Bronchial epithelial cell (primary cell): ENCODE measurements at places on chromosomes 1 and 21. TPM values are rescaled to one million over a fixed set of nuclear protein-coding genes. Genes with fewer than 3 reads are reported as not detected.

Gene SLC6A9
- 13.4 and 21.9 TPM in 2 replicates for total RNA-seq

Gene OTUD3
- 7.1 and 9.2 TPM in 2 replicates for total RNA-seq

Gene FAM72B
- total RNA-seq = 0.13 TPM in 1 of 2 replicates, not detected in the other

Gene PTPRC
- not detected in 2 replicates for total RNA-seq

Gene CBR3
- total RNA-seq = 0.26 and 0.38 TPM in 2 replicates

Gene C1QC
- total RNA-seq = not detected in 2 replicates

Gene KDF1
- 13.2 and 14.7 TPM in 2 replicates for total RNA-seq

Gene IFNAR2
- total RNA-seq = 1.4 and 2.1 TPM in 2 replicates

Gene LHX4
- total RNA-seq = under 0.01 TPM in 2 replicates

Gene HSD3B1
- total RNA-seq = not detected in 2 replicates

Gene CD52
- total RNA-seq = not detected in 2 replicates

Gene WNT9A
- 4.2 and 7.3 TPM in 2 replicates for total RNA-seq

Gene SPRR4
- total RNA-seq = not detected in 2 replicates

Gene UBE2U
- total RNA-seq = not detected in 2 replicates

Gene PLA2G2F
- total RNA-seq = not detected in 2 replicates

Gene GBP4
- total RNA-seq = under 0.01 TPM in 2 replicates

Gene HCRTR1
- total RNA-seq = not detected in 2 replicates

Gene CD244
- under 0.01 TPM in 2 replicates for total RNA-seq

Gene ALDH4A1
- 15.8 and 30.6 TPM in 2 replicates for total RNA-seq

Gene GALE
- total RNA-seq = 108 and 130 TPM in 2 replicates

Gene S100B
- total RNA-seq = not detected in 2 replicates

Gene SLAMF1
- total RNA-seq = not detected in 2 replicates

Gene CLDN17
- 2.3 TPM in 1 of 2 replicates, not detected in the other for total RNA-seq

Gene NFIA
- total RNA-seq = 7.4 and 11.3 TPM in 2 replicates

Gene CALML6
- total RNA-seq = under 0.01 and 0.77 TPM in 2 replicates

Gene WNT3A
- not detected in 2 replicates for total RNA-seq

Gene LCE2C
- not detected in 2 replicates for total RNA-seq

Gene CLEC20A
- total RNA-seq = not detected in 2 replicates

Gene OR2L3
- total RNA-seq = not detected in 2 replicates

Gene TSPEAR
- not detected in 2 replicates for total RNA-seq

Gene TSSK3
- 0.26 and 0.64 TPM in 2 replicates for total RNA-seq

Gene CAMK1G
- total RNA-seq = not detected in 2 replicates

Gene CASQ2
- not detected in 2 replicates for total RNA-seq

Gene PKLR
- not detected in 2 replicates for total RNA-seq

Gene SPRR2A
- 1.3 and 3.8 TPM in 2 replicates for total RNA-seq

Gene FCN3
- 0.26 TPM in 2 replicates for total RNA-seq

Gene BCAN
- not detected in 2 replicates for total RNA-seq

Gene TAS1R1
- total RNA-seq = not detected in 2 replicates

Gene RNU1-1
- total RNA-seq = 2,323 and 5,262 TPM in 2 replicates

Gene PPIAL4G
- total RNA-seq = not detected in 2 replicates

Gene LENEP
- total RNA-seq = 0.51 TPM in 1 of 2 replicates, not detected in the other
